ENCODE measurements at places on chromosomes 12 and 14.

DNA sequence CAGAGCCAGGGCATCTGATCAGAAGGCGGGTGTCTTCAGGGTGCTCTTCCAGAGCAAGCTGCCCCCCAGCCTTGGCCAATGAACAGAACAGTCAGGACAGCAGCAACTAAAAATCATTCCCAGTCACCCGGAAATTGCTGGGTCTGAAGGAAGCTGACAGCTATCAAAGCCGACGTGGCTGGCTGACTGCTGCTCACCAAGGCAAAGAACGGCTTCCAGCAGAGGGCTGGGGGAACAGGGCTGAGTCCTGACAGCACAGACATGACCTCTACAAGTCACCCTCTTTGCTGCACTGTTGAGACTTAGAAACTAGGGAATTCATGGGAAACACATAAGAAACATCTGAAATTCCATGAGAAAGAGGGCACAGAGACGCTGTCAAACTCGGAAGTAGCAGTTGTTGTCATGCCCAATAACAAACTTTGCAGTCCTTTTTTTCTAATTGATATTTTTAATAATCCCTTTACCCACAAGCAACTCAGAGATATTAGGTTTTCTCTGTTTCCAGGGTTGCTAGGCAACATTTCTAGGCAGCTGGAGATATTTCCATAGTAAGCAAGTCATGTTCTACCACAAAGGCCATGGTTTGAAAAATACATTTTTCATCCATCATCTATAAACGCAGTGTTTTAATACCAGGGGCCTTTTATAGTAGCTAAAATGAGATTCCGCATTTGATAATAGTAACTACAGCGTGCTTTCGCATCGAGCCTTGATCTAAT is 365.2 kb downstream of the SEC23A start:
- DNase-seq = no peak

GRCh38 chr12:4274396-4275015 is 944 bp downstream of the CCND2 start:
- peak; percentile 44 for DNase-seq

GRCh38 chr12:88958946-88959345 is 378.7 kb upstream of the KITLG start:
- DNase-seq = no peak

DNA sequence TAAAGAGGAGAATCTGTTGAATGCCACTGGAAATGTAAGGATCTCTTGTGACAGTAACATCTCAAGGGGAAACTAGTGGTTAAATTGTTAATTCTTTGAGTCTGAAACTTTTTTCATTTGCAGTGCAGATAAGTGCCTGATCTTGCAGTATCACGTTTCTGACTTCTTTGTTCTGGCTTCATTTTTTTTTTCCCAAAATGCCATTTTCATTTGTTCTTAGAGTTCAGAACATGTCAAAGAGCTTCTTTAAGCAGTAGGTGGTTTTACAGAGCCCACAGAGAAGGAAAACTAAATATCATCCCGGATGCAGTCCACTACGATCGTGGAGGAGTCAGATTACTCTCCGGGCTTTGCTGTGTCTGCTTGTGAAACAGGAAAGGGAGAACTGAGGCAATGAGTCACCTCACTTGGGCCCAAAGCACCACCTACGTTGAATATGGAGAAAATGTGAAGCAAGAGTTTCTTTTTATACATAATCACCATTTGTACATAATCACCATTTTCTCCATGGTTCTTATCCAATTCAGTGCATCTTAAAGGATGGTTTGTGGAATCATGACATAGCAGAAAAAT is 43.9 kb downstream of the HMGA2 start:
- peak; percentile 11 for DNase-seq

DNA sequence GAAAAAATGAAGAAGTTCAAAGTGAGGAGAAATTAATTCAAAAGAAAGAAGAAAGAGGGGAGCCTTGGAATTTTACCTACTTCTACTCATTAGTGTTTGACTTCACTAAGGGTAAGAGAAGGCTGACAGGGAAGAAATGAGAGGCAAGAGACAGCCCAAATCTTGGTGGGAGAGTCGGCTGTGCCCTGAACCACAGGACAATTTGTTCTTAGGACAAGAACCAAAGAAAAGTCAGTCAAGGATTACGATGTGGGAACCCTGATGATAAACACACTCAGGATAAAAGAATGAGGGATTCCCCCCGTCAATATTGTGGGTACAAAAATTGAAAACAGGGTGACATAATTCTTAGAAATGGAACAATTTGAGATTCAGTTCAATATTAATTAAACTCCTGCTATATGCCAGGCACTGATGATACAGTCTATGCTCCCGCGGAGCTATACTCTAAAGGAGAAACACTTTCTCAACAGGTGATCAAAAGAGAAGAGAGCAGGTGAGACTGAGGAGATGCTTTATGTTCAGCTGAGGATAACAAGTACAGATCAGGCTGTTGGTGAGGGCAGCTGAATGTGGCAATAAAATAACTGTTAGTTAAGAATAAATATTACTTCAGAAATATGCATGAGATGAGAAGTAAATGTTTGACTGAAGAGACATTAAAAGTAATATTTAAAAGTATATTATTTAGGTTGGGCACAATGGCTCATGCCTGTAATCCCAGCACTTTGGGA is 175.4 kb downstream of the SLC25A21 start:
- DNase-seq = no peak

All from activated CD4-positive, alpha-beta T cell treated with anti-CD3 and anti-CD28 coated beads, Interleukin-2, Interleukin-6, amounts not matched to agents 100 ng/mL and 50 ng/mL, durations not matched to agents 16 hours and 8 hours (primary cell).